ENCODE measurements at places on chromosomes 11 and 22. TPM values are rescaled to one million over a fixed set of nuclear protein-coding genes. Genes with fewer than 3 reads are reported as not detected.

Gene DNAJB13
- not detected for total RNA-seq

Gene OR10D3
- total RNA-seq: not detected

Gene OR51I1
- total RNA-seq: not detected

Gene C11orf97
- not detected for total RNA-seq

Gene GGT5
- total RNA-seq: 27.8 TPM

Gene DEUP1
- total RNA-seq: not detected

Gene CREB3L1
- total RNA-seq: 0.68 TPM

Gene DNAJB7
- total RNA-seq: not detected

Gene MPPED2
- 0.85 TPM for total RNA-seq

Gene SOX6
- total RNA-seq: 0.09 TPM

Gene TREH
- total RNA-seq: not detected

Gene TAF6L
- total RNA-seq: 40.2 TPM

Gene LRRC10B
- total RNA-seq: not detected

Gene OR8G1
- total RNA-seq: not detected

Gene TEX12
- not detected for total RNA-seq

Gene GRAP2
- total RNA-seq: not detected

Gene ISX
- total RNA-seq: not detected

Gene APOL3
- 214 TPM for total RNA-seq

Gene MTMR3
- total RNA-seq: 41.4 TPM

Gene CALCB
- not detected for total RNA-seq

Gene PRAME
- total RNA-seq: not detected

Gene DAGLA
- total RNA-seq: 4.4 TPM

Gene LINC01488
- total RNA-seq: not detected

Gene OR51B5
- not detected for total RNA-seq

Gene TPP1
- total RNA-seq: 197 TPM

Gene ST14
- 0.34 TPM for total RNA-seq

Gene FOSL1
- 4.9 TPM for total RNA-seq

Gene RTN4RL2
- total RNA-seq: 0.14 TPM

Gene GP1BB
- total RNA-seq: 5.3 TPM

Gene BTBD18
- not detected for total RNA-seq

Gene SCO2
- total RNA-seq: 2.3 TPM

Gene C11orf52
- 0.47 TPM for total RNA-seq

Gene HEPN1
- total RNA-seq: not detected

Gene GAB4
- total RNA-seq: not detected

Gene SPDYC
- not detected for total RNA-seq

Gene GLYATL1
- 0.17 TPM for total RNA-seq

Gene TRIM29
- not detected for total RNA-seq

Gene MUC2
- not detected for total RNA-seq

Gene FAM227A
- total RNA-seq: 0.65 TPM

Gene P2RX6
- total RNA-seq: under 0.01 TPM
